Urinary bladder (tissue), 4 donors: ENCODE measurements at places on chromosomes 3 and 15.

DNA sequence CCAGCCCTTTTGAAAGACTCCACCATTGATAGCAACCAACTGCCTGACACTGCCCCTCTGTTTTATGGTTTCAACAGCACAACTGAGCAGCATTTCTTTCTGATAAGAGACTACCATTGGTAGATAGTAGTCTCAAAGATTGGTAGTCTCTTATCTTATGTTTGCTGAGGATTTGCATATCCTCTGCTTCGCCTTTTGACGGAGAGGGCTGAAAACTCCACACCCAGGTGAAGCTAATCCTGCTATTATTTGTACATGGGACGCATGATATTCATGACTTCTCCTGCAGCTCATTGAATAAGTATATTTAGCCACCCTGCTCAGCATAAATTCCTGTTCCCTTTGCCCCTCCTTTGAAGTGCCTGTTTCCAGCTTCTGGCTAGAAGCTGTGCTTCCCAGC lies 119.4 kb upstream of the STRIT1 start:
- DNase-seq = no peak

DNA sequence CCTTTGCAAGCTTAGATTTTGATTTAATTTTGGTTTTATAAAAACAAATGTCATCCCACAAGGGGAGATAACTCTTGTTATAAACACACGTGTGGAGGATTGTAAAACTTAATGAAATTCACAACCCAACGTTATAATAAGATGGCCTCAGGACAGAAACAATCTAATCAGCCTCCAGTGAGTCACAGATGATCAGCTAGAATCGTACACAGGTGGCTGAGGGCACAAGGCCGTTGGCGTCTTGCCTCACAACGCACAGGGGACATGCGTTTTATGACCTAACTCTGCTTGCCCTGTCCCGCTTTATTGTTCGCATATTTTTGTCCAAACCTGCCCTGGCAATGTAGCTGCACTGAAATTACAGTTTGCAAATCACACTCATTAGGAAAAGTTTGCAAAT lies 121.9 kb upstream of the PDZRN3 start:
- DNase-seq = no peak

- no peak for DNase-seq
These were observed 36.5 kb downstream of the ANAPC13 start for GRCh38 chr3:134449277-134449676.

DNA sequence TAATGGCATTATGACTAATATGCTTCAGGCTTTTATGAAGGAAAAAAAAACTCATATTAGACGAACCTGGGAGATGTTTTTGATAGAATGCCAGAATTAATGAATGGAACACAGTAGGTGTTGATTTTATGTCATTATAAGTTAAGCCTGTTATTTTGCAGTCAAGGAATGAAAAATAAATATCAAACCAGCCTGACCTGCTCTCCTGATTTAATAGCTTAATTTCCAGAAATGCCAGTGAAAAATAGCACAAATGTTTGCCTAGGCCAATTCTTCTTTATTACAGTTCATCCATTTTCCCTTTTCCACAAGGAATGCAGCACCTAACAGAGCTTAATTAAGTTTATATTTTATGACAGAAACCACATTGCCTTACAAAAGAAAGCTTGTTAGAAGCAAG lies 292.0 kb downstream of the TBL1XR1 start:
- DNase-seq = no peak

DNA sequence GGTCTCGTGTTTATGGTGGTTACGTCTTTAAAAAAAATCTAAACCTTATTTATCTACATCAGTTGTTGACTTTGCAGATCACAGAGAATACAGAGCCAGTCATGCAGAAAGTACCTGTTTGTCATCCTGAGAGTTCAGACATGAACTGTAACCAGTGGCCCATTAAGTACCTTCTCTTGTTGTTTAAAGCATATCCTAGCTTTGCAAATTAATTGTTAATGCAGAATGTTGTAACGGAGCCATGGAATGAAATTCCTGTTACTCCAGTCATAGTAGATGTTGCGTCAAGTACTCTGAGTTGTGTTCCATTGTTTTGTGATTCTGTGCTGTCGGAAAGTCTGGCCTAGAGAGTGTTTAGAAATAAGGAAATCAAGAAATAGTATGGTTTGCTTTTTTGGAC lies 205.2 kb downstream of the RBMS3 start:
- no peak for DNase-seq

GRCh38 chr3:60588806-60589205 lies 662.4 kb downstream of the FHIT start:
- DNase-seq = no peak

- DNase-seq = no peak
These were observed 2.8 kb upstream of the MB21D2 start for GRCh38 chr3:192920411-192920810.

GRCh38 chr15:45157974-45158373 lies 28.2 kb downstream of the DUOX1 start:
- DNase-seq = no peak

GRCh38 chr3:10283638-10284037 lies 9.1 kb downstream of the GHRL start:
- no peak for DNase-seq

GRCh38 chr3:100001526-100002270 lies 112.6 kb downstream of the FILIP1L start:
- peak; percentile 59 for DNase-seq

- DNase-seq = no peak
These were observed 12.4 kb downstream of the GNAI2 start for GRCh38 chr3:50248387-50248786.

GRCh38 chr15:41474436-41474835 lies 19.2 kb upstream of the ITPKA start:
- DNase-seq = no peak
